ENCODE measurements at places on chromosomes 4 and X. TPM values are rescaled to one million over a fixed set of nuclear protein-coding genes. Genes with fewer than 3 reads are reported as not detected.

GRCh38 chr4:168621806-168622589, 125.1 kb downstream of the PALLD start:
- DNase-seq, result no peak

DNA sequence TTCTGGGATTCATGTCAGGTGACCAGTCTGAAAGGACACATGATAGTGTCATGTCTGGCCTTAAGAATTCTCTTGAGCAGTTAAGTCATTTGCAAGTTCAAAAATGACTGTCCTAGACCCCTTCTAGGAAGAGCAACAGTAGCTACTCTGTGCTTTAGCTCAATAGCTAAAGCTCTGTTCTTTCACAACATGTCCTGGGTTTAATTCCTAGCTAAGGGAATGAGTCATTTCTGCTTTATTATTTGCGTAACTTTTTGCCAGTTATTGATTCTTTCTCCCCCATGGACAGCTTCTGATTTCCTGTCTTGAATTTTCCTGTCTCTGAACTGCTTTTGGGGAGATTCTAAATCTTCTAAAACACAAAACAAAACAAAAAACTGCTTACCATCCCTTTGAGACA, 1055.8 kb upstream of the DIAPH2 start:
- DNase-seq, result no peak

DNA sequence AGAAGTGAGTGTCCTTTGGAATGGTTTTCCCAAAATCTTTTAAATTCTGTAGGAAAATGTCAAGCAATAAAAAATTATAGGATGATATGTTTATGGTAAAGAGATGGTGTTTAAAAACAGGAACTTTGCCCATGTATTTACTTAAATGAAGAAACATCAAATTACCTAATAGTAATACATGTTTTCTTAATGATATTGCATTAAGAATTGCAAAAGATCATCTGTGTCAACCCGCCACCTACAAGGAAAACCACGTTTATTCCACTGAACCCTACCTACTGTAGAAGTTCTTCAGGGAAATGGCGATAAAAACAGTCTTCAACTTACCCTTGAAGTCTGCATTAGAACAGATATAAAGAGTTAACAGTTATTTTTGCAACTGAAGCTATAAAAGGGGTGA, 67.2 kb upstream of the NDP start:
- DNase-seq, result no peak

DNA sequence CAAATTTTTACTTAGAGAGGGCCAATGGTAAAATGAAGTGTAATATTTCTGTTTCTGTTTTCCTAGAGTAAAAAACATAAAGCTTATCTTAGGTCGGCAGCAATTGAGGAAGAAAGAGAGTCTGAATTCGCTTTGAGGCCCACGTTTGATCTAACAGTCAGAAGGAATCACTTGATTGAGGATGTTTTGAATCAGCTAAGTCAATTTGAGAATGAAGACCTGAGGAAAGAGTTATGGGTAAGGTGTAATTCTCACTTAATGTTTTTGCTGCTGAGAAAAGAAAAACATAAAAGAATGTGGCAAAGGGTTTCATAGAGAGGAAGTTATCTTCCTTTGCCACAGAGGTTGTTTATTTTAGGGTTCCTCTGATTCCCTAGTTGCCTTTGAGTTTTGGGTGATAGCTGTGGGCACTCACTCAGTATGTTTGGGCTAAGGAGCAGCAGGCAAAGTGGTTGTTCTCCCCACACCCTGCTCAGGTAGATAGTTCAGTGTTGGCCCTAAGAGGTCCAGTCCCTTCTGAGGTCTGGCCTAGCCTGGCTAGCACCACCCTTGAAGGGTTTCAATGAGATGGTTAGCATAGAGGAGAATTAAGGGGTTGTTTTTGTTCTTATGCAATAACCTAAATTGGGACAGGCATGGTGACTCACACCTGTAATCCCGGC, 32.3 kb downstream of the HERC5 start:
- DNase-seq, result no peak

DNA sequence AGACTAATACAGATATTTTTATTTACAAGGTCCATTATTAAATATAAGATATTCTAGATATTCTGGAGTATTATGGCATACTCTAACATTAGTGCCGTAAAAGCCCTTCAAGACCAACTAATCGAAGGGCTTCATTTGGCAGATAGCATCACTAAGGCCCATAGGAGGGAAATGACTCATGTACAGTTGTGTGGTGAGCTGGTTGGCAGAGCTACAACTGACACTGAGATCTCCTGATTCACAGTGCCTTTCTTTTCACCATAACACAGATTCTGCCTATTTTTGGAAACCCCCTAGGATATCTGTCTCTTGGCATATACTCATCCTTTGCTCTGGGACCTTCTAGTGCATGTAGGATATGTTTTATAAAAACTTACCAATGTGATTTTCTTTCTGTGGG, 201.7 kb upstream of the AFF2 start:
- no peak for DNase-seq

- DNase-seq, result no peak
Observed at GRCh38 chr4:137394018-137394417, 138.3 kb downstream of the PCDH18 start.

Gene NUDT10
- total RNA-seq, result 1.3 TPM

DNA sequence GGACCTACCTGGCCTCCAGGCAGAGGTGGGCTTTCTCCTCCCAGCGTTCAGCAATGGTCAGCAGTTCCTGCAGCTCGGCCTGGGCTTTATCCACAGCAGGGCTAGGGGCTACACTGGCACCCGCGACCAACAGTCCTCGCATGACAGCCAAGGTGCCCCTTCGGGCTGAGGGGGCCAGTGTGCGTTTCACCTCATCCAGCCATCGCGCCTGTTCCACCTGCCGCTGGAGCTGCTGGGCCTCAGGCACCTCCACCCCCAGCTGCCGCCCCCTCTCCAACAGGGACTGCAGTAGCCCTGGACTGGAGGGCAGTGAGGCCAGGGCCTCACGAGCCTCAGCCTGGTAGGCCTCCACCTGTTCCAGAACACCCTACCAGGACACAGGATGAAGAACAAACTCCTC, 28.3 kb downstream of the KDM5C start:
- DNase-seq, result no peak

DNA sequence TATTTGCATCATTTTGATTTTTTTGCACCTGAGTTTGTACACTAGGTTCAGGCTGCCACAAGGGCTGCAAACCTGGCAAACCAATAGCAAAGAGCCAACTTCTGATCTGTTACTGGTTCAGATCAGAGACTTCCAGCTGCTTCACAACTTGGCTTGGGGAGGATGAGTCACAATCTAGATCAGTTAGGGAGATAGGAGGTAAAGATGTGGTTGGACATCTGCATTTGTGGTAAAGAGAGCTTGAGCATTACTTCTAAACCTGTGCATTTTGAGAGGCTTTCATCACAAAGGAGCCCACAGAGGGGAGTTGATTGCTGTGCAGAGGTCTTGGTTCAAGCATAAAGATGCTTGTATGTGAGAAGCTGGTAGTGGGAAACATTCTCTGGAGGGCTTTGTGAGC, 34.5 kb downstream of the LINC00632 start:
- DNase-seq, result no peak

Gene SPIN4
- total RNA-seq, result 4.4 TPM

GRCh38 chrX:132532913-132533312, 44.1 kb upstream of the MBNL3 start:
- no peak for DNase-seq

Gene MAGED1
- 77.2 TPM for total RNA-seq

Gene CLDN34
- 0.82 TPM for total RNA-seq

Measured in transverse colon (tissue), 4 donors.